ENCODE measurements at places on chromosomes 1 and 21.
A peak's percentile ranks its signal among the peaks of the same experiment; 100 is the strongest.

DNA sequence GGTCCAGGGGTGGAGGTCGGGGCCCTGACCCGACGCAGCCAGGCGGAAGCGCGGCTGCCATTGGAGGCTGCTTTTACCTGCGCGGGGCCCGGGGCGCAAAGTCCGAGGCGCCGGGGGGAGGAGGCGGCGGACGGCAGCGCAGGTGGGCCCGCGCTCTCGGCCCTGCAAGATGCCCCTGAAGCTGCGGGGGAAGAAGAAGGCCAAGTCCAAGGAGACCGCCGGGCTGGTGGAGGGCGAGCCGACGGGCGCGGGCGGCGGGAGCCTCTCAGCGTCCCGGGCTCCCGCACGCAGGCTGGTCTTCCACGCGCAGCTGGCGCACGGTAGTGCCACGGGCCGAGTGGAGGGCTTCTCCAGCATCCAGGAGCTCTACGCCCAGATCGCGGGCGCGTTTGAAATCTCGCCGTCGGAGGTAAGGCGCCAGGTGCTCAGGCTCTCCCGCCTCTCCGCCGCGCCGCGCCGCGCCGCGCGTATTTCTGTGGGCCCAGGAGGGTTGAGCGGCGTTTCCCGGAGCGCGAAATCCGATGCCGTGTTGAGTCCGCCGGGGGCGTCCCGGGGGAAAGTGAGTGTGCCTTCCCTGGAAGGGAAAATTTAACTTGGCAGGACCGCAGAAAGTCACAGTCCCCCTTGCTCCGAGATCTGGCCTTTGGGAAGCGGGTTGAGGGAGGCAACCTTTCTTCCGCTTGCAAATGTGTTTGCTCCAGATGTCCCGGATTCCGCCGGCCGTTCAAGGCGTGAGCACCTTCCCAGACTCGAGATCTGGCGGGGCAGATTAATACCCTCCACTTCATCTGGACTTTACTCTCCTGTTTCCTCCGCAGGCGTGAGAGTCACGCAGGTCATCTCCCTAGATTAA is at the start of gene GIPC2:
Gene GIPC2, plus strand, starts transcription at position 41 of the 853 bp plus-strand sequence. Its CDS starts 129 bp downstream, at position 170.
- DNase-seq: peak; percentile 42

DNA sequence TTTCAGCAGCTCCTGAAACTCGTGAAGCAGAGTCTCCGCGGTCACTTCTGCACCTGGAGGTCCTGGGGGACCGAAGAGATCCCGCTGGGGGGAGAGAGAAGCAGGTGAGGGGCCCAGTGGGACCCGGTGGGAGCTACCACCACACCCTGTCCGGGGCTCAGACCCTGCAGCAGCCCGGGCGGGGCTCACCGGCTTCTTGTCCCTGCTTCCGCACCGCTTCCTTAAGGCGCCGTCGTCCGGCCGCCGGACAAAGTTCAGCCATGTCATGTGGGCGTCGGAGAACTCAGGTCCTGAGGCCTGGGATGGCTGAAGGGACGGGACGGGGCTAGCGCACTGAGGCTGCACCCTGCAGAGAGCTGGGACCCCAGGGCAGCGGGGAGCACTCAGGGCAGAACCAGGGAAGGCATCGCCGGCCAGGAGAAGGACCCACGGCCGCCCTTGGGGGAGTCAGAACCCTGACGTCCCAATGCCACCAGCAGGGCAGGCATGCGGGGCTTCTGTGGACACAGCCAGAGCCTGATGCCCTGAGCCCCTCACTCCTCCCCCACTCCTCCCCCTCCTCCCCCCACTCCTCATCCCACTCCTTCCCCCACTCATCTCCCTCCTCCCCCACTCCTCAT is 2.2 kb downstream of the C1QTNF12 start:
- DNase-seq: no peak

DNA sequence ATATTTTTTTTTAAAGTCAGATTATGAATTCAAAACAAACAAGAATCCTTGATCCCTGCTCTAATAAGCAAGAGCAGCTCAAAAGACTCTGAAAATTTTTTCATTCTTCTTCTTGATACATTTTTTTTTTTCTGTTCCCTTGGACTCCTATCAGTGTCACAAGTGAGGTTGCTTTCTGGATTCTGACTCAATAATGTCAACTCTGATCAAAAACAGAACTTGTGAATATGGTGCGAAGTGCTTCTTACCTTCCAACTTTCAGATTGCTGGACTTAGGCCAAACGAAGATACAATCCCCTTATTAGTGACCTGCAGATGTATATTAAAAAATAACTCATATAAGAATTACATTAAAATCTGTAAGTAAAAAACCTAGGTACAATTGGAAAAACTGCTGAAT is 136.1 kb downstream of the GPATCH2 start:
- no peak for DNase-seq

- DNase-seq: no peak
These were observed 149.3 kb upstream of the ETV3 start for GRCh38 chr1:157287462-157287861.

DNA sequence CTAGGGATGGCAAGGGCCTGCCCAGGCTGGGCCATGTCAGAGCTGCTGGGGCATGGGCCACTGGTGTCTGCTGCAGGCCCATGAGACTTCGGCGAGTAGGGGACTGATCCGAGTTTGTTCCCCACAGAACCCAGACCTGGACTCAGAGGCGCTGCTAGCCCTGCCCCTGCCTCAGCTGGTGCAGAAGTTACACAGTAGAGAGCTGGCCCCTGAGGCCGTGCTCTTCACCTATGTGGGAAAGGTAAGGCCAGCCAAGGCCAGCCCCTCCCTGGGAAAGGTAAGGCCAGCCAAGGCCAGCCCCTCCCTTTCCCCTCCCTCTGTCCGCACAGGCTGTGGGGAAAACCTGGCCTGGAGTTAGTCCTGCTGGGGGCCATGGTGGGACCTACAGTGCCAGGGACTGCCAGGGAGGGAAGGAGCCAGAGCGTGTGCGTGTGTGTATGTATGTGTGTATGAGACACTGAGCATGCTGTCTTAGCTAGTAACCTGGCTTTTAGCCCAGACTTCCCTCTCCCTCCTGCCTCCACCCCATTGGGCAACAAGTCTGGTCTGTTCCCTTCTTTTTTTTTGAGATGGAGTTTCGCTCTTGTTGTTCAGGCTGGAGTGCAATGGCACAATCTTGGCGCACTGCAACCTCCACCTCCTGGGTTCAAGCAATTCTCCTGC is 8.0 kb downstream of the FAAH start:
- peak; percentile 98 for DNase-seq

GRCh38 chr1:93828367-93828755 is 50.6 kb downstream of the DNTTIP2 start:
- peak; percentile 92 for DNase-seq

GRCh38 chr1:17819129-17819802 is 64.1 kb downstream of the ACTL8 start:
- no peak for DNase-seq

- DNase-seq: peak; percentile 56
These were observed 20.0 kb downstream of the MEF2D start for GRCh38 chr1:156480411-156481192.

GRCh38 chr1:23101101-23101827 is 67.4 kb downstream of the LUZP1 start:
- DNase-seq: peak; percentile 54

GRCh38 chr1:244796719-244797406 is 38.6 kb upstream of the COX20 start:
- peak; percentile 72 for DNase-seq

GRCh38 chr1:180934563-180934962 is 21.9 kb downstream of the KIAA1614 start:
- DNase-seq: no peak

DNA sequence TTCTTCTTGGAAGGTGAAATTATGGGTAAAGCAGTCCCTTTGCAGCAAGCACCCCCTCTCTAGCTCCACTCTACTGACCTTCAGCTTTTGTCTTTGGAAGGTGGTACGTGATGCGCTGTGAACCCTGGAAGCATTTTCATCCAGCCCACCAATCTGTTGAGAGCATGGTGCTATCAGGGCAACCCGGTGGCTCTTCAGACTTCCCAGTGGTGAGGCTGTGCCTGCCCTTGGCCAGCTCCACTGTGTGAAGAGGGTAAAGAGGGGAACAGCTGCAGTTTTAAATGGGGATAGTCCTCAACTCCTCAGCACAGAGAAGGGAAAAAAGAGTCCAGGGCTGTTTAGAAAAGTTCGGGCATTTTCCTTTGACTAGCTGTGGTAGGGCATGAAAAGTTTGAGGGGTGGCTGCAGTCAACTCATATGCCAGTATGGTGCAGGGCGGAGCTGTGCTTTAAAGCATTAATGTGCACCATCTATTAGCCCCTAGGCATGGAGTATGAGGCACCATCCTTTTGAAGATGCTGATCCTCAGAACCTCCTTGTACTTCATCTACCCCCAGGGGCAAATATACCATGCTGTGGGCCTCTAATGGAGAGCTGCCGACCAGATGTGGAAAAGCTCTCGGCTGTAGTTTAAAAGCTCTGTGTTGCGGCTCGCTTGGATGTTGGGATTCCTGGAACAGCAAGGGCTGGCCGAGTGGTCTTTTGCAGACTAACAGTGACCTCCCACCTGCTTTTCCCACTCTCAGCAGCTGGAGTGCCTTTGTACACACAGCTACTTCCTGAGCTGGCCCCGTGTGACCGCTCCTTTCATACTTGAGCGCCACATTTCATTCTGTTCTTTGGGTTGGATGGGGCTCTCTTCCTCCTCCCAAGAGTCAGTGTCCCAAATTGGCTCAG is 123.0 kb downstream of the PEX14 start:
- no peak for DNase-seq

DNA sequence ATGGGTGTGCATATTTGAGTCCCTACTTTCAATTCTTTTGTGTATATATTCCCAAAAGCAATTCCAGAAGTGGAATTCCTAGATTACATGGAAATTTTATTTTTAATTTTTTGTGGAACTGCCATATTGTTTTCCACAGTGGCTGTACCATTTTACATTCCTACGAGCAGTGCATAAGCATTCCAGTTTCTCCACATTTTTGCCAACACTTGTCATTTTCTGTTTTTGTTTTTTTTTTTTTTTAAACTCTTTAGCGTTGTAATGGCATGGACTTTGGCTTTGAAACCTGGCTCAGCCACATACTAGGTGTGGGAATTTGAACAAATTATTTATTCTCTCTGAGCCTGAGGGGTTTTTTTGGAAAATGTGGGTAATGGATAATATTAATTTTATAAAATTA is 214.5 kb upstream of the UBE2U start:
- no peak for DNase-seq

DNA sequence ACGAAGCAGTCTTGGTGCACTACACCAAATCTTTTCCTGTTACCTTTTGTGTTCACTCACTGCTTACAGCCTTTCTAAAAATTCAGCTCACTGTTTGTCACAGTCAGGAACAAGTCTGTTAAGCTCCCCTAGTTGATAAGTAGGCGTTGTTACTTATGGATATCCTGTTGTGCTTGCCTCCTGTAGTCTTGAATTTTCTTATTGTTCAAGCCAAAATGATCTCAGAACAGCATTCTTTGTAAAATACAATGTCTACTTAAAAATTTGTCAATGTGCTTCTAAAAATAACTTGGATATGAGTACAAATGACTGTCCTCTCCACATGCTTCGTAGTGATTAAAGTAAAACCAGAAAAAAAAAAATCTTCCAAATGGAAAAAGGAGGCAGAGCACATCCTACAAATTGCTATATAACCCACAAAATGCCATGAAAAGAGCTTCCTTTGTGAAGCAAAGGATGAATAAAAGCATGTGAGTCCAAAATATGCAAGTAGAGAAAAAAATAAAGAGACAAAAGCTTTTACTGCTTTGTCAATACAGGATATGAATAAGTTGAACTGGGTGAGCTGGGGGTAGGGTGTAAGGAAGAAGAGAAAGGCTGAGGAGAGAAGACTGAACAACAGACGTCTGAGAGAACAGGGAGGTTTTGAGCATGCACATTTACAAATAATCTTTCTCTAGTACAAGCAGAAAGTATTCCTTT is 228.9 kb upstream of the ADGRL4 start:
- no peak for DNase-seq

DNA sequence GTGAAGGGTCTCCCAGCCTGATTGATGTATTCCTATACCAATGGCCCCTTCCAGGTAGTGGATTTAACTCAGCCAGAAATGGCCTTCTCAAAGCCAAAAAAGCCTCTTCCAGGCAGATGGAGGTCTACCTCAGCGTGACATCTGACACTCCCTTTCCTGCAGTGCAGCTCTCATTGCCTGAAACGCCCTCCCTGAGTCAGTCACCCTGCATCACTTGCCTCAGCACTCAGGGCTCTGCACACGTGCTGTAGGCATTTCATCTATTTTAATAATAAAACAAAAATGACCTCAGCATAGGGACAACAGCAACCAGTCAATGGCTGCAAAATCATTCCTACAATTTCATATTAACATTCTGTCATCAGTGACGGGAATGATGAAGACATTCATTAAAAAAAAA is 64.4 kb upstream of the GJA5 start:
- DNase-seq: peak; percentile 55

- DNase-seq: no peak
These were observed 108.8 kb upstream of the MAGI3 start for GRCh38 chr1:113281550-113281949.

DNA sequence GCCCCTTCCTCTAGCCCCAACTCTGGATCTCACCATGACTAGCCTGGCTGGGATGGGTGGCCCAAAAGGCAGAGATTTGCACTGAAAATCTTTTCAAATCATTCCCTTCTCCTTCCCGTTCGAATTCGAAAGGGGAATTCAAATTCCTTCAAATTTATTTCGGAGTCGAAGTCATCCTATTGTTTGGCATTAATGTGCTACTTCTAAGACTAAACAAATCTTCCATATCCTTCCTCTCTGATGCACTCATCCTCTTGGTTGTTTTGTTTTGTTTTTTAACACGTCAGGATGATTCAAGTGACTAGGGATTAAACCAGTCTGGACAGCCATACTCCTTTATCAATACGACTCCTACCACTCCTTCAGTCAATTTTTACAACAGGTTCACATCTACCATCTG is 95.5 kb upstream of the SGIP1 start:
- peak; percentile 70 for DNase-seq

DNA sequence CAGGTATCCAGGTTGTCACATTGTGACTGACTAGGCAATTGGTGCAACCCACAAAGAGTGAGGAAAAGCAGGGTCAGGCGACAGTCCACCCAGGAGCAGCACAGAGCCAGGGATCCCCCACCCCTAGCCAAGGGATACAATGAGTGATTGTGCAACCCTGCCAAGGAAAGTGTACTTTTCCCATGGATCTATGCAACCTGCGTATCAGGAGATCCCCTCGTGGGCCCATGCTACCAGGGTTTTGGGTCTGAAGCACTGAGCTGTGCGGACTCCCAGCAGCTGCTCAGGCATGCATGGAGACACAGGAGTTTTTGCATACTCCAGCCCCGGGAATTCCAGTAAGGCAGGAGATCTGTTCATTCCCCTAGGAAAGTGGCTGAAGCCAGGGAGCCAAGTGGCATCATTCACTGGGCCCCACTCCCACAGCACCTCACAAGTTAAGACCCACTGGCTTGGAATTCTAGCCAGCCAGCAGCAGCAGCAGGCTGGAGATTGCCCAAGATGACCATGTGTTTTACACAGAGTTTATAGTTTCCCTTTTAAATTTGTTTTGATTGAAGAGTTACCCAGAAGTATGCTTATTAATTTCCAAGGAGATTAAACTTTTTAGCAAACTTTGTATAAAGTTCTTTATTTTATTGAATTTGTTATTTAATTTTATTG is 136.0 kb downstream of the LTN1 start:
- no peak for DNase-seq

- no peak for DNase-seq
These were observed 146.6 kb downstream of the VPS13D start for GRCh38 chr1:12376236-12377045.
